ENCODE measurements at places on chromosomes 12 and 14.

DNA sequence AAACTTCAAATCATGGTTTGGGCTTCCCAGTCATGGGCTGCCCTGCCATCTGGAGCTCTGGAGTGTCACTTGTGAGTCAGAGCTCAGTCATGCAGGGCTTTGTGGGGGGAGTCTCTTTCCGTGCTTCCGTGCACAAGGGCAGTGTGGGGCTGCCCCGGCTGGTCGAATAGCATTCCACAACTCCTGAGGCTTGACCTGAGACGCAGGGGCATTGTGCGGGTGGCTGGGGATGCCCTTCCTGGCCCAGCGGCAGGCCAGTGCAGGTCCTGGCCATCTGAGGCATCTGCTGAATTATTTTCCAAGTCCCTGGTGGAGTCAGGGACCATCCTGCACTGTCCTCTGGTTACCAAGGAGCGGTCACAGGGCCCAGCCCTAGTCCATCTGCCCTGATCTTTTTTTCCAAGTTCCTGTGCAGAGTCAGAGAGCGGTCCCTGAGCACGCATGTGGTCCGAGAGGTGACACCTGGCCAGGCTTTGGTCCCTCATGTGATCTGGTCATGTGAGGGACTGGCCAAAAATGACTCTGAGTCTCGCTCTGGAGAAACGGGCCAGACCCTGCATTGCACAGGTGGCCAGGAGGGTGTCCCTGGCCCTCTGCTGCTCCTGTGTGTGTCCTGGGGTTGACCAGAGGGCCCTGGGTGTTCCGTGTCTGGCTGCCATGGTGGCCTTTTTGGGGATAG is 167.0 kb upstream of the ALG10B start:
- no peak for DNase-seq

- DNase-seq = no peak
Measured at GRCh38 chr12:66733839-66734238, 55.0 kb upstream of the GRIP1 start.

DNA sequence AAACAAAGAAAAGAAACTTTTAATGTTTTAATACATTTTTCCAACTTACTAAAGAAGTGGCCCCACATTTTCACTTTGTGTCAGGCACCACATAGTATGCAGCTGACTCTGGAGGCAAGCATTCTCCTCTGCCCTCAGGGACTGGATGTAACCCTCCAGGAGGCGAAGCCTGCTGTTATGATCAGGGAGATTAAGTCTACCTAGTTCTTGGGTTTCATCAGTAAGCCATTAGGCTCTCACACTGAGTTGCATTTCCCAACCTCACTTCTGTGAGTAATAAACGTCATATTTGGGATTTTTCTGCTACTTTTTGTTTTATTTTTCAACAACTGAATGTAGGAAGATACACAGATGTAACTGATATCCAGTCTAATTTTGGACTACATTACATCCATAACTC is 101.2 kb upstream of the LRFN5 start:
- no peak for DNase-seq

- DNase-seq = no peak
Measured at GRCh38 chr12:88145567-88146505, 3.7 kb downstream of the TMTC3 start.

- no peak for DNase-seq
Measured at GRCh38 chr12:96882862-96883261, 24.2 kb upstream of the NEDD1 start.

DNA sequence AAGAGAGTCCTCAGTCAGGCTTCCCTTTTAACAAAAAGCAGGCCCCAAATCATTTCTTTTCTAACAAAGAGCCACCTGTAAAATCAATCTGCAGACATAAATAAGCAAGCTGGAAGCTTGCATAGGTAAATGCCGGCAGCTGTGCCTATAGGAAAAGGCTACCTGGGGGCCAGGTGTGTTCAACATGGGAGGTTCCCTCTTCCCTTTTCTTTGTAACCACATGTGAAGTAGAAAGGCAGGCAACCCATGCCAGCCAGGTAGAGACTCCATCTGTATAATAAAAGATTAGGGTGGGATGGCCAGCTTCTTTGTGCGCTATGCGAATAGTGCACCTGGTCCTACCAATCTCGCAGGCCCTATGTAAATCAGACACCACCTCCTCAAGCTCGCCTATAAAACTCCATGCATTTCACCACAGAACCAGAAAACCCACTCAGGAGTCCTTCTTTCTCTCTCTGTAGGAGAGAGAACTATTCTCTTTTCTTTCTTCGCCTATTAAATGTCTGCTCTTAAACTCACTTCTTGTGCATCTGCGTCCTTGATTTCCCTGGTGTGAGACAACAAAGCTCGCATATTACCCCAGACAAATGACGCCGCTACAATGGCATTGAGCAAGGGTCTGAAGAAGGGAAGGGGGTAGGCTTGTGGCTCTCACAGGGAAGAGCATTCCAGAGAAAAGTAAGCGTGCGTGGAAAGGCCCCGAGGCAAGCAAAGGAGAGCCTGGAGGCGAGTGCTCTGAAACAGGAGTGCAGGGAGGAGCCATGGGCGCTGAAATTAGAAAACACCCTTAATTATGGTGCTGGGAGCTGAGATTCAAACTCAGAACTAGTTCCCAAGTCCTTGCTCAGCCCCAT is 67.2 kb downstream of the TTC9 start:
- DNase-seq = no peak

DNA sequence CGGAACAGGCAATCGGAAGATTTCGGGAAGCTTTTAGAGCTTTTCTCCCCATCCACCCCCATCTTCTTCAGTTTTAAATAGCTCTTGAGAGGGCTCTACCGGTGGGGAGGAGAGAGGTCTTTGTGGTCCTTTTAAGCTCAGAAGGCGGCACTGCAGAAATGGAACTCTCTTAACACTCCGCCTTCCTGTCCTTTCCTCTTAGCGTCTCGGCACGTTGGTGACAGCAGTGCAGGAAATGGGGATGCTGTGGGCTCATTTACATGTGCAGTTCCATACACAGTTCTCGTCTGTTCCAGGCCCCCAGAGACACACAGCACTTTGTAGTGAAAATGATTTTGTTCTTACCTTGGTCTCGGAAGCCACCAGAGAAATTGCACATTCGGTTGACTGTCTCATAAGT is 50.4 kb upstream of the RIN3 start:
- no peak for DNase-seq

GRCh38 chr12:124111006-124111405 is 138.0 kb downstream of the ZNF664 start:
- DNase-seq = no peak

DNA sequence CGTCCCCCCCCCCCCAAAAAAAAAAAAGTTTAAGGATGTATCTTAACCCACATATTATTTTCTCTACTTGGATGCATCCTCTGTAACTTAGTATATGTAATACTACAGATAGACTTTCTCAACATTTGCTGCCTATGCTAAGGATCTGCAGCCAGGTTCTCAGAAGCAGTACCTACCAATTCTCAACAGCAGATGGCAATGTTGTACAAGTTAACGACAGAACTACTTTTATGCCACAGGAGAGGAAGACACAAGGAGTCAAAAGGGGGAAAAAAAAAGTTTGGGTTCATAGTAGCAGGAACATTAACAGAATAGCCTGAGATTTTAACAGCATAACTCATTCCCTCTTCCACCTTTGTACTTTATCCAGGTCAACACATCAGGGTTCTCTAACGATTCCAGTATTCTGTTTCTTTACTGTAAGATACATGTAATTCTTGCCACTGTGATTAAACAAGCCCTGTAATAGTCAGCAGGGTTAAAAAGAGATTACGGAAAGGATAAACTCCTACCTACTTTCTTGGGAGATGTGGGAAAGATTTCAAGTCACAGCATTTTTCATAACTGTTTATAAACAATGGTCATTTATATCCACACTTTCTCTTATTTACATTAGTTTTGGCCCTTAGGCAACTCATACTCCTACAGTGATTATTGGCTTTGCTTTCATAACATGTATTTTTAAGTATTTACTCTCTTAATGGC is 5.7 kb upstream of the NEK9 start:
- DNase-seq = peak; percentile 46

DNA sequence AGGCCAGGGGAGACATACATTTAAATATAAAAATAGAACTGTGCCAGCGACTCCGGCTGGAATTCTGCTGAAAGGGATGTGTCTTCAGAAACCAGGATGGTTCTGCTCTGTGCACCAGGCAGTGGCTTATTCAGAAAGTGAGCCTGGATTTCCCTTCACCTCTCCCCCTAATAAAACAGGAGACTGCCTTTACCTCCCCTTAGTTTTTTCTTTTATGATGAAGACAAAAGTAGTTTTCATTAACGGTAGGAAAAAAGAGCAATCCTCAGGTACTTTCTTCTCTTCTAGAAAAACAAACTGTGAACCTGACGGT is 346 bp downstream of the SLC7A8 start:
- no peak for DNase-seq

- no peak for DNase-seq
Measured at GRCh38 chr12:130014485-130014807, 110.6 kb upstream of the TMEM132D start.

GRCh38 chr14:64114166-64114565 is 180.0 kb downstream of the ESR2 start:
- no peak for DNase-seq

DNA sequence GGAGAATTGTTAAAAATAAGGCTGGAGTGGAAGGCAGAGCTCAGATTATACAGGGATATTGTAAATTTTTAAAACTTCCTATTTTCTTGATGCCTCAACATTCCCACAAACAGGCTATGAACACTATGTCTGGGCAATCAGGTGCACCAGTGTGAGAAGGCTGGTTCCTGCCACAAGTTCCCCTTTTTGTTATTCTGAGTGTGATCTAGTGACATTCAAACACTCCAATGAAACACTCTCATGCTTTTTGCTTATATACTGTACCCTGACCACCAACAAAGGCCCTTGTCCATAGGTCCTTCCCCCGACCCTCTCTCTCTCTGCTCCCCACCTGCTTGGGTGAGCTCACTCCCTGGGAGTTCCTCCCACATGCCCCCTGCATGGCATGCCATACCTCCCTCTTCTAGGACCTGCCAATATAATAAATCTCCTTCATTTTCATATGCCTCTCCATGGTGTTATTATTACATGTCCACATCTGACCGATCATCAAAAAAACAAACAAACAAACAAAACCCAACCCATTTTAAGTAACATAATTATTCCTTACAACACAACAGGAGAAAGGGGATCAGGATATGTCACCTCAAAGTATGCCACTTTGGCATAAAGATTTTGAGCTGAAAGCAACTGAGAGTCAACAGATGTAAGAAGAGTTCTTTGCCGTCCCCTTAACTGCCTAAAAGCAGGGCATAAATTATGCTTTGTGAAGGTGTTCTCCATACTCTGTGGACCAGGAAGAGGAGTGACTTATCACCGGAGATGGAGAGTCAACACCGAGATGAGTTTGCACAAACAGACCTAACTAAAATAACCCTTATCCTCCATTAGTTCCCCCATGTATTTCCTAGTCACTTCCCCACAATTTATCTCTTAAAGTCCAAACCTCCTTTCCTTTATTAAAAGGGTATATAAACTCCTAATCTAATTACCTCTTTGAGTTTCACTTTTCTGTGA is 42.5 kb upstream of the CATSPERB start:
- DNase-seq = no peak

GRCh38 chr12:58419196-58419760 is 477.9 kb downstream of the ATP23 start:
- DNase-seq = no peak

GRCh38 chr12:28498850-28499249 is 308.6 kb downstream of the CCDC91 start:
- no peak for DNase-seq

- no peak for DNase-seq
Measured at GRCh38 chr12:39205969-39206368, 237.0 kb downstream of the KIF21A start.

All from left hindlimb (tissue), 1 donor.